ENCODE measurements at places on chromosomes 1 and 21.
A peak's percentile ranks its signal among the peaks of the same experiment; 100 is the strongest.

DNA sequence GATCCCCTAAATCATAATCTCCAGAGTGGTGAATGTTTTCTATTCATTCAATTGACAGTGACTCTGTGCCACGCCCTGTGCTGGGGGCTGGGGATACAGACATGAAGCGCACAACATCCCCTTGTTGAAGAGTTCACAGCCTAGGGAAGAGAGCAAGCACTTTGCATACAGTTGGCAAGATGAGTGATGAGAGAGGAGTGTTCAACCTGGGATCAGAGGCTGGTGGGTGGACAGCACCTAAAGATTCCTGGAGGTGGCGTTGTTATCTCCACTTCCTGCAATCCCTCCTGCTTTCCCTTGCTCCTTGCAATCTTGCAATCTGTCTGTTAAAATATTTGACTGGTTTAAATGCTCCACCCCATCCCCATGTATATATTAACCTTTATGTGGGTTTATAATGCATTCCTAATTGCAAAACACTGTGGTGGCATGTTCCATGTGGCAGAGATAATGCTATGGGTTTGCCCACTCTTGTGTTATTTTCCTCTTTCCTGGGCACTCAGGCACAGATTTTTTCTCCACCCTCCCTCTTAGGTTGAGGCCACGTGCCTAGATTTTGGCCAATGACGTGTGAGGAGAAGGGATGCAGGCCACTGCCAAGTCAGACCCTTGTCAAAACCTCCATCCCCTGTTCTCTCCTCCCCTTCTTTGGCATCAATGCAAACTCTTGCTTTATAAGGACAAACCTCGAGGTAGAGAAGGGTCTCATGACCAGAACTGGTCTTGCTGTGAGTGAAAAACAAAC lies 36.2 kb upstream of the GADD45A start:
- no peaks in the 10 kb centered on the region for H3K27me3 ChIP-seq
- no peak overlapping the region for H3K4me3 ChIP-seq
- no peak overlapping the region for H3K27ac ChIP-seq
- peak; percentile 16 for DNase-seq

GRCh38 chr1:236063919-236064673 lies 794 bp downstream of the NID1 start:
- peaks cover 8% of the 10 kb centered on the region for H3K27me3 ChIP-seq
- peak overlapping the region; percentile 77 for H3K4me3 ChIP-seq
- H3K36me3 ChIP-seq: no peaks in the 10 kb centered on the region

DNA sequence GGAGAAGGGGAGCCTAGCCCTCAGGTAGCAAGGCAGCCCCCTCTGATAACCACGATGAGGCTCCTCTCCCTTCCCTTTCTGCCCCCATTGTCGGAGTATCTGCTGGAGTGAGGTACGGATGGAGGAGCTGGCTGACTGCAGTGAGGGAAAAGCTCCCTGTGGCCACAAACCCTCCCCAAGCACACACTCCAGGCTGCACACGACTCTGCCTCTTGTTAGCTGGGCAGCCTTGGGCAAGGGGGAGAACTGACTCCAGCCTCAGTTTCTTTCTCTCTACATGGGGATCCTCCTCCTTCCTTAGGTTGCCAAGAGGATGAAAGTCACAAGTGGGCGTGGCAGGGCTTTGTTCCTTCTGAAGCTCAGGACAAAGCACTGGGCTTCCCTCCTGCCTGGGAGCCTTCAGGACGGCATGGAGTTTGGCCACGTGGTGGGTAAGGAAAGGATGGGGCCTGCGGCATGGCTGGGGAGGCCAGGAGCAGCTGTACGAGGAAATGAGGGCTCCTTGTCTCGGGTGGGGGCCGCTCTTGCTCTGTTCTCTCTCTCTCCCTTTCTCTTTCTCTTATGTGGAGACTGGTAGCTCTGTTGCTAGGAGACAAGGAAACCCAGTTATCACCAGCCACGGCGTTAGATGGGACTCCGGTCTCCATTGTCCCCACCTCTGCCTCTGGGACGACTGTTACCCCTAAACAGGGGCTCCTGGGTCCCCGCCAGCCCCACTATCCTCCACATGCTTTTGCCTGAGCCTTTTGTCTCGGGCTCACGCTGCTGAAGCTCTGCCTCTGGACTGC lies 39.7 kb downstream of the LRP8 start:
- DNase-seq: no peak
- H3K36me3 ChIP-seq: peaks cover 15% of the 10 kb centered on the region
- H3K4me1 ChIP-seq: no peaks in the 10 kb centered on the region
- no peak overlapping the region for H3K27ac ChIP-seq
- no peaks in the 10 kb centered on the region for H3K27me3 ChIP-seq
- H3K4me3 ChIP-seq: no peak overlapping the region

GRCh38 chr1:239306426-239306825 lies 79.9 kb upstream of the CHRM3 start:
- H3K27ac ChIP-seq: no peak overlapping the region
- no peaks in the 10 kb centered on the region for H3K4me1 ChIP-seq
- H3K36me3 ChIP-seq: no peaks in the 10 kb centered on the region

GRCh38 chr1:2976180-2976562 lies 45.1 kb upstream of the ACTRT2 start:
- H3K27ac ChIP-seq: no peak overlapping the region
- no peak overlapping the region for H3K4me3 ChIP-seq

- H3K27me3 ChIP-seq: no peaks in the 10 kb centered on the region
- no peaks in the 10 kb centered on the region for H3K36me3 ChIP-seq
- H3K4me3 ChIP-seq: no peak overlapping the region
These were observed 138.8 kb downstream of the ROR1 start for GRCh38 chr1:63912643-63913042.

DNA sequence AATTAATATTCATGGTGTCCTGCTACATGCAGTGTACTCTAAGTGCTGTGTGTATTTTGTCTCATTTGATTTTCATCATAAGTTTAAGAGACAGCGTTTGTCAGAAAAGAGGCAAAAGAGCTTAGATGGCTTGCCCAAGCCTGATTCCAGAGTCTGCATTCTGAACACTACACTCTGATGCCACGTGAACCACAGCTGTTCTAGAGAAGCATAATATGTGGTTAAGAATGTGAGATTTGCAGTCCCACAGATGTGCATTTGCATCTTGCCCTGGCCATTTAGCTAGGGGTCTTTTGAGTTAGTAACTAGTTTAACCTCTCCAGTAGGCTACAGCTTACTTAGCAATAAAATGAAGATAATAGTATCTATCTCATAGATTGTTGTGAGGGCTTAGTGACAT lies 9.2 kb upstream of the GADD45A start:
- DNase-seq: no peak
- H3K4me1 ChIP-seq: 0 out of 2 replicates have a peak, but pooled peaks cover 2% of the 10 kb centered on the region
- no peak overlapping the region for H3K27ac ChIP-seq
- no peaks in the 10 kb centered on the region for H3K27me3 ChIP-seq
- H3K36me3 ChIP-seq: no peaks in the 10 kb centered on the region

- H3K36me3 ChIP-seq: no peaks in the 10 kb centered on the region
- no peaks in the 10 kb centered on the region for H3K27me3 ChIP-seq
- H3K27ac ChIP-seq: no peak overlapping the region
These were observed 923 bp upstream of the IFNGR2 start for GRCh38 chr21:33402001-33402979.

DNA sequence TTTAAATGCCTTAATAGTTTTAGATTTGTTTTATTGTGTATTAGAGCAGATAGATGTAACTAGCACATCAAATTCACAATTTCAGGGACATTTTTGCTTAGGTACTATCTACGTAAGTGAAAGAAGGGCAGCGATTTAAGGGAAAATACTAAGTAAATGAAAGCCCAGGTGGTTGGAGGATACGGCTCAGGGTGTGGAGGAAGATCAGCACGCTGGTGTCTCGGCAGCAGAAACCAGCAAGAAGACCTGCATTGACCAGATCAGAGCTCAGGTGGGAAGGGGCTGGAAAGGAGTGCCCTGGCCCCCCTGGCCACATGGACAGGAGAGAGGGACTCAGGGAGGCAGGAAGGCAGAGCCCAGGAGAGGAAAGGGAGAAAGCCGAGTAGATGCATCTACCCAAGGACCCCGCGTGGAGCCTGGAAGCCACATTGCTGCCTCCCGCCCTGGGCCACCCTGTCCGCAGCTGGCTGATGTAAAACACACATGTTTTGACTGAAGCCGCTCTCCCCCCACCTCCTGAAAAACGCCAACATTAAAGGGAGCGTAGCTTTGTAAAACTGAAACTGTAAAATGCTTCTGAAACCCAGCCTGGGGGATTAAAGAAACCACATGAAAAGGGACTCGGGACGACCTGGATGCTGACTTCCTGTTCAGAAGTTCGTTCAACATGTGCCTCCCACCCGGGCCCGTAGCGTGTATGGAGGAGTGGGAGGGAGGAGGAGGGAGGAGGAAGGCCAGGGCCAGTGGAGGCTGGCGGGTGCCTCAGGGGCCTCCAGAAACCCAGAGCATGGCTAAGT lies 72.6 kb upstream of the TARDBP start:
- H3K4me1 ChIP-seq: no peaks in the 10 kb centered on the region
- H3K27me3 ChIP-seq: no peaks in the 10 kb centered on the region
- DNase-seq: no peak
- no peak overlapping the region for H3K27ac ChIP-seq

- DNase-seq: no peak
- no peaks in the 10 kb centered on the region for H3K27me3 ChIP-seq
- H3K36me3 ChIP-seq: no peaks in the 10 kb centered on the region
- no peak overlapping the region for H3K27ac ChIP-seq
These were observed 1384.1 kb upstream of the B3GALT2 start for GRCh38 chr1:194570476-194570875.

DNA sequence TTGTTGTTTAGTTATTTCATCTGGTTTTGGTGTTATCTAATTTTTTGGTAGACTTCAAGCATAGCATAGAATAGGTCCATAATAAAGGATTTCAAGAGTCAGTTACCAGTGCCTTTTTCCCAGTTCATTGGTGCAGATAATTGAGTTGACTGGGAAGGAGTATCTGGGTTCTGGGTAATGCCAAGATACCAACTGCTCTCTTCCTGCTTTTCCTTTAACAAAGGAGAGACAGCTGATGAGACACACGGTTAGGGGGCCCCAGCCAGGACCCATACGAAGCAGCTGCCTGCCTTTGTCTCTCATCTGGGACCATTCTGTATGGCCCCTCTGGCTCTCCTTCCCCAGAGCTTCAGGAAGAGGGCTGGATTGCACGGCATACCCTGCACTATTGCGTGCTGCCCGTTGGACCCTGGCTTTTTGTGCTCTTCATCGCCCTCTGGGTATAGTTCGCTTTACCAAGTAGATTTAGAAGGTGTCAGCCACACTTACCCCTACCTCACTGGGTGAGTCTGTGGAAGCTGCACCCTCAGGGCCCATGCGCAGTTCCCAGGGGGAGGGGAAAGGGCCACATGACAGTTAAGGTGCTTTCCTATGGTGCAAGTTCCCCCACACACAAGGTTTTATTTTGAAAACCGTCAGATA lies 7.0 kb downstream of the NAV1 start:
- no peaks in the 10 kb centered on the region for H3K27me3 ChIP-seq
- no peak overlapping the region for H3K4me3 ChIP-seq
- no peak overlapping the region for H3K27ac ChIP-seq

- H3K4me3 ChIP-seq: no peak overlapping the region
- H3K4me1 ChIP-seq: peaks cover 7% of the 10 kb centered on the region
- no peak overlapping the region for H3K27ac ChIP-seq
- DNase-seq: no peak
- H3K27me3 ChIP-seq: no peaks in the 10 kb centered on the region
These were observed 440.9 kb downstream of the PRDM2 start for GRCh38 chr1:14140831-14141401.

- no peak for DNase-seq
- no peak overlapping the region for H3K4me3 ChIP-seq
- H3K27me3 ChIP-seq: no peaks in the 10 kb centered on the region
- no peak overlapping the region for H3K27ac ChIP-seq
- peaks cover 4% of the 10 kb centered on the region for H3K36me3 ChIP-seq
These were observed 48.4 kb downstream of the SLC37A1 start for GRCh38 chr21:42561762-42562650.

DNA sequence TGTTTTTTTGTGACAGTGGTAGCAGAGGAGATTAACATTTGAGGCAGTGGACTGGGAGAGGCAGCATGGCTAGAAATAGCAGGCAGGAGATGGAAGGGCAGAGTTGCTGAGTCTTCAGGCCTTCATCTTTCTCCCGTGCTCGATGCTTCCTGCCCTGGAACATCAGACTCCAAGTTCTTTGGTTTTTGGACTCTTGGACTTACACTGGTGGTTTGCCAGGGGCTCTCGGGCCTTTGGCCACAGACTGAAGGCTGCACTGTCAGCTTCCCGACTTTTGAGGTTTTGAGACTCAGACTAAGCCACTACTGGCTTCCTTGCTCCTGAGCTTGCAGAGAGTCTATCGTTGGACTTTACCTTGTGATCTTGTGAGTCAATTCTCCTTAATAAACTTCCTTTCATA lies 24.2 kb upstream of the LEFTY2 start:
- no peak overlapping the region for H3K4me3 ChIP-seq
- DNase-seq: no peak
- no peaks in the 10 kb centered on the region for H3K27me3 ChIP-seq
- H3K4me1 ChIP-seq: no peaks in the 10 kb centered on the region
- H3K27ac ChIP-seq: no peak overlapping the region

GRCh38 chr1:38047603-38048141 lies 1.1 kb upstream of the POU3F1 start:
- no peaks in the 10 kb centered on the region for H3K36me3 ChIP-seq
- peaks cover 5% of the 10 kb centered on the region for H3K4me1 ChIP-seq
- DNase-seq: no peak
- no peak overlapping the region for H3K27ac ChIP-seq
- peaks cover 14% of the 10 kb centered on the region for H3K27me3 ChIP-seq

GRCh38 chr1:197944485-197944884 lies 27.3 kb downstream of the LHX9 start:
- H3K4me3 ChIP-seq: no peak overlapping the region
- H3K36me3 ChIP-seq: no peaks in the 10 kb centered on the region
- H3K4me1 ChIP-seq: no peaks in the 10 kb centered on the region
- H3K27me3 ChIP-seq: no peaks in the 10 kb centered on the region

DNA sequence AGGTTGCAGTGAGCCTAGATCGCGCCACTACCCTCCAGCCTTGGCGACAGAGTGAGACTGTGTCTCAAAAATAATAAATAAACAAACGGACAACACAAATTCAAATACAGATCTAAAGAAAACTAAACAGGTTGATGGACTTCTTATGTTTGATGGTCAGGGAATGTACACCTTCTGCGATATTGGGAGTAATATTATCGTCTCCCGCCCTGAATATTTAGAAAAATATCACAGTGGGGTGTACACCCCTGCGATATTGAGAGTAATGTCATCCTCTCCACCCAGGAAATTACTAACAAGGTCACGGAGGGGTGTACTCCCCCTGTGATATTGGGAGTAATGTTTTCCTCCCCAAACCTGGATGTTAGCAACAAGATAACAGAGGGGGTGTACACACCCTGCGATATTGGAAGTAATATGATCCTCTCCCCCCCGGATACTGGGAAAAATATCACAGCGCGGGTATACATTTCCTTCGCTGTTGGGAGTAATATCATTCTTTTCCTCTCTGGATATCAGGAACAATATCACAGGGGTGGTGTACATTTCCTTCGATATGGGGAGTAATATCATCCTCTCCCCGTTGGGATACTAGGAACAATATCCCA lies 1.4 kb upstream of the CFAP298 start:
- no peak for DNase-seq
- no peaks in the 10 kb centered on the region for H3K27me3 ChIP-seq
- no peaks in the 10 kb centered on the region for H3K36me3 ChIP-seq
- no peaks in the 10 kb centered on the region for H3K4me1 ChIP-seq
- H3K27ac ChIP-seq: no peak overlapping the region

GRCh38 chr21:27807596-27807995 lies 840.7 kb upstream of the ADAMTS5 start:
- DNase-seq: no peak
- H3K27ac ChIP-seq: no peak overlapping the region
- no peaks in the 10 kb centered on the region for H3K4me1 ChIP-seq
- H3K27me3 ChIP-seq: no peaks in the 10 kb centered on the region
